Liver (tissue), 10 donors: ENCODE measurements at places on chromosomes 12 and 14. TPM values are rescaled to one million over a fixed set of nuclear protein-coding genes. Genes with fewer than 3 reads are reported as not detected.
A peak's percentile ranks its signal among the peaks of the same experiment; 100 is the strongest.

- no peaks in the 10 kb centered on the region for H3K27me3 ChIP-seq
- H3K4me3 ChIP-seq, result no peak overlapping the region
- peak overlapping the region; percentile 81 for H3K27ac ChIP-seq
- DNase-seq, result peak; percentile 57
Measured at GRCh38 chr12:51923506-51924365, 16.4 kb downstream of the ACVRL1 start.

GRCh38 chr12:24494401-24494800 is 454.5 kb downstream of the BCAT1 start:
- H3K27me3 ChIP-seq, result no peaks in the 10 kb centered on the region
- H3K27ac ChIP-seq, result no peak overlapping the region
- H3K36me3 ChIP-seq, result no peaks in the 10 kb centered on the region
- DNase-seq, result no peak
- H3K4me1 ChIP-seq, result peaks cover 10% of the 10 kb centered on the region

- no peak overlapping the region for H3K4me3 ChIP-seq
- DNase-seq, result no peak
- H3K36me3 ChIP-seq, result no peaks in the 10 kb centered on the region
- H3K27me3 ChIP-seq, result no peaks in the 10 kb centered on the region
- peaks cover 8% of the 10 kb centered on the region for H3K4me1 ChIP-seq
Measured at GRCh38 chr12:24479131-24479530, 469.8 kb downstream of the BCAT1 start.

DNA sequence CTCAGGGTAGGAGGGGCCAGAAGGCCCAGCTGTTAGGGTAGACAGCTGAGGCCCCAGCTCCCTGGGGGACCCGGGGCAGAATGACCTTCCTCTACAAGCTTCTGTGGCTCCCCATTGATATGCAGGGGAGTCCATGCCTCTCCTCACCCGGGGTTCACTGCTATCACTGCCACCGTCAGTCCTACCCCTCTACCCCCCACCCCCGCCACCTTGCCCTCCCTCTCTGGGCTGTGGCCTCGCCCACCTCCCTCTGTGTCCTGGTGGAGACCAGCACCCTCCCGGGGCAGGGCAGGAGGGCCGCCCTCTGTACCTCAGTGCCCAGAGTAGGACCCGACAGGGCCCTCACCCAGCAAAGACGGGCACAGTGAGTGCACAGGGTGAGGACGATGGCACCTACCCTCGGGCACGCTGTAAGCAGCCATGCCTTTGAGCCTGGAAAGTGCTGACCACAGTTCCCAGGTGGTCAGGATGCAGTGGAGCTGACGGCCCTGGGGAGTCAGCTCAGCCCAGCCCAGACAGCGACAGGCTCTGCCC is 88.4 kb upstream of the SFSWAP start:
- no peaks in the 10 kb centered on the region for H3K4me1 ChIP-seq
- H3K27ac ChIP-seq, result no peak overlapping the region
- H3K36me3 ChIP-seq, result no peaks in the 10 kb centered on the region
- H3K4me3 ChIP-seq, result no peak overlapping the region
- DNase-seq, result no peak

OGFOD2 gene
- 8.0 TPM for total RNA-seq

GRCh38 chr12:19410211-19410610 is 29.1 kb upstream of the AEBP2 start:
- H3K4me3 ChIP-seq, result no peak overlapping the region
- no peaks in the 10 kb centered on the region for H3K4me1 ChIP-seq
- no peak overlapping the region for H3K27ac ChIP-seq
- H3K27me3 ChIP-seq, result no peaks in the 10 kb centered on the region
- DNase-seq, result no peak
